ENCODE measurements at places on chromosomes 3 and 15. TPM values are rescaled to one million over a fixed set of nuclear protein-coding genes. Genes with fewer than 3 reads are reported as not detected.

GRCh38 chr3:140469491-140469890 is 208.4 kb upstream of the TRIM42 start:
- DNase-seq = no peak

DNA sequence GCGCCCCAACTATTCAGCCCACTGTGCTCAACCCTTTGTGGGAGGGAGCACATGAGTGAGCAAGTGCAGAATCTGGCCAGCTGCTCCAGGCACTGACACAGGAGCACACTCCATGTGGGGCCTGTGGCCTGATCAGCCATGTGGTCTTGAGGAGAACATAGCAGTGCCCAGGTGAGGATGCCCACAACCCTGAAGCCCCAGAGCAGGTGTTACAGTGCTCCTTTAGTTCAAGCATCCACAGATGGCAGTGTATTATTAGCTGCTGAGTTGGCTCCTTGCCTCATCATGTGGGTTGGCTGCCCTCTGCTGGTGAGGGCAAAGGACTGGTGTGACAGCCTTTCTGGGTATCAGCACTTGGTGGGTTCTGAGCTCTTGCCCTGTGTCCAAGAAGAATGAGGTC is 1588.2 kb downstream of the SI start:
- DNase-seq = no peak

- no peak for DNase-seq
Observed at GRCh38 chr3:184582646-184583577, 21.3 kb downstream of the EPHB3 start.

DNA sequence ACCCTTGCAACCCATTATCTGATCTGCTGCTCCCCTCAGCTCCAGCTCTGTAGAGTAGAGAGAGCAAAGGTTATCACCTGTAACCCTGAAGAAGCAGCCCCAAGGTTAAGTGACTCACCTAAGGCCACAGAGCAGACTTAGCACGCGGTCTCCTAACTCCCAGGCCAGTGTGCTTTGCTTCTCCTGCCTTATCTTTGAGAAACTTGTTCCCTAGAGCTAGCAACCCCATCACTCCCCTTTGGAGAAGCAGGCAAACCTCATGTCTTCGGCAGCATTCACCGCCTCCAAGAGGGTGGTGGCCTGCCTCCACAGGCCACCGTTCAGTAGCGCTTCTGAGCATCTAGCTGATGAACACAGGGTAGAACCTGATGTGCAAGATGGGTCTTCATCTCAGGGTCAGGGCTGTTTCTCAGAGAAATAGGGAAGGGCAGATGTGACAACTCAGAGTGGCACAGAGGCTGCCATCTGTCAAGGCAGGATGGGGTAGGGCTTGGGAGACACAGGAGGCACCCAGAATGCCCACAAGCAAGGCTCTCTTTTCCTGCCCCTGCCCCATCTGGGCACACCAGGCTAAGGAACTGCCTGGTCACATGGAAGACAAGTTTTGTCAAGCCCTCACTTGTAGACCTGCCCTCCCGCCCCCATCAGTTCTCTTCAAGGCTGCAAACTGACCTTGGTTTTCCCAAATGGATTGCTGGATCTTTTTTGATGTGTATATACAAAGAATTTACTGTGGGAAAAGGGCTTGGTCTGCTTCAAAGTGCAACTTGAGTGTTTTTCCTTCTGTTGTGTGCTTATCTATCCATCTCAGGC is 34.9 kb upstream of the CLK3 start:
- DNase-seq = no peak

Gene CCR8
- total RNA-seq = not detected

Gene TEX264
- total RNA-seq = 157 TPM

Gene CASR
- not detected for total RNA-seq

Gene CNTN4
- total RNA-seq = 1.5 TPM

All from prostate gland (tissue), 2 donors.